NCI-H1417 (cell line): ENCODE measurements at places on chromosomes 16 and 17.

- DNase-seq, result peak; percentile 4
Measured at GRCh38 chr16:35431829-35432663, 1972.6 kb downstream of the TP53TG3F start.

DNA sequence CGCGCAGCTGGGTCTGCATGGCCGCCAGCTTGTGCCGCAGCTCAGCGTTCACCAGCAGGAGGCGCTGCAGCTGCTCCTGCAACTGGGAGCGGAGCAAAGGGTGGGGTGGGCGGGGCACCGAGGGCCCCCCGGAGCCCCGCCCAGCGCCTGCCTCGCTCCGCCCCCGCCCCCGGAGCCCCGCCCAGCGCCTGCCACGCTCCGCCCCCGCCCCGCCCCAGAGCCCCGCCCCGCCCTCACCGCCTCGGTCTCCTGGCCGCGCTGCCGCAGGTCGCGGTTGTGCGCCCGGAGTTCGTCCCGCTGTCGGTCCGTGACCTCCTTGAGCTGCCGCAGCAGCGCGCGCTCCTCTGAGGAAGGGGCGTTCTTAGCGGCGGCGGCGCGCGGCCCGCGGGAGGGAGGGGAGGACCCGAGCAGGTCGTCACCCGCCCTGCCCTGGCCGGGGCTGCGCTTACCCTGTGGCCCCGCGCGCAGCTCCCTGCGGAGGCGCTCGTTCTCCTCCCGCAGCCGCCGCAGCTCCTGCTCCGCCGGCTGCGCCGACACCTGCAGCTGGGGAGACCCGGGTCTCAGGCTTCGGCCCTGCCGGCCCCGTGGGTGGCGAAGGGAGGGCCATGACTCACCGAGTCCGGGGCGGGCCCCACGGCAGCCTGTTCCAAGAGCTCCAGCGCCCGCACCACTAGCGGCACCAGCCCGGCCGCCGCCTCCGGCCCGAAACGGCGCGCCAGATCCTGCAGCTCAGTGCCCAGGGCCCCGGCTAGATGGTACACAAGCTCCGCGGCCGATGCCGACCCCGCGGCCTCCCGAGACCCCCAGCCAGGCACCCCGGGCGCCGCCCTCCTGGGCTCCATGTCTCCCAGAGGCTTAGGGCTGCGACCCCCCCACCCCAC lies 463 bp downstream of the RILP start:
- DNase-seq, result peak; percentile 79

DNA sequence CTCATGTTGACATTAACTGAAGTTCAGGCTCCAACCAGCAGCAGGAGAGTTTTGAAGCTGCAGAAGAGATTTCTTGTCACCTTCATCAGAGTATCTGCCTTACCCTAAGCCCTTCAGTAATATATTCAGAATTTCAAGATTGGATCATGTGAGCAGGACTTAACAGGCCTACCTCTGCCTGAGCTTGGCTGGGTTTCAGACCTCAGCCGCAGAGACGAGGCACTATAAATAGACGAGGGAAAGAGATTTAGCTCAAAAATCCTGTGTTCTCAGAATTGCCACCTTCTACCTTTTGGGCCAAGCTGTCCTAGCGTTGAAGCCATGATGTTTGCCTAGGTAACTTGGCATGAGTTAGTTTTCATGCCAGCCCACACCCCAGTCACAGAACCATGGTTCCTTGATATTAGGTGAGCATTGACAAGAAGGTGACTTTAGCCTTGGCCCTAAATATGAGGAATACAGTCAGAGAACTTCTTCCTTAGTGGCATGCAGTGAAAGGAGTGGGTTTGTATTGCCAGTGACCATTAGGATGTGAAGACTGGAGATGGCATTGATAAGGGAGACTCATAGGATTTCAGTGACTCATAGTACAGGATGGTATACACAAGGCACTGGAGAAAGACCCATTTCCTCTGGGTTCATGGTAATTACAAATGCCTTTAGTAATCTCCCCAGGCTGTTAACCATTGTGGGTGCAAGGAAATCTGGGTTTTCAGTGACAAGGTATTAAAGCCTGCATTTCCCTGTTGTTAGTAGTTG lies 224.3 kb downstream of the MSI2 start:
- DNase-seq, result no peak

DNA sequence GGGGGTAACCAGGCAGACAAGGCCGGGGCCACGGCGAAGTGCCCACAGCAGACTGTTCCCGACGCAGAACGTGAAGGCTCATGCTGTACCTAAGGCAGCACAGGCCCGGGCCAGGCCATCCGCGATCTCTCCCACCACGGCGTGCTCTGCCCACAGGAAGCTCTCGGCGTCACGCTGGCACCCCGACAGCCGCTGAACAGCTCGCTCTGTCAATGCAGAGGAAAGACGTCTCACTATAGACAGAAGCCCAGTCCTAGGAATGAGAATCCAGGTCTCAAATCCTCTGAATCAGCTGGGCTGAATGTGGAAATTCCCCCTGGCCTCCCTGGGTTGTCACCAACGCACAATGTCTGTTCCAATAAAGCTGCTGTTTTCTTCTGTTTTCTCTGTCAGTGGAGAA lies 21.4 kb downstream of the SERPINF1 start:
- DNase-seq, result no peak
